Stimulated activated CD4-positive, alpha-beta T cell treated with anti-CD3 and anti-CD28 coated beads, Interleukin-1b, Interleukin-23, amount 100 ng/mL, for 48 hours (primary cell): ENCODE measurements at places on chromosomes 1 and 21.

DNA sequence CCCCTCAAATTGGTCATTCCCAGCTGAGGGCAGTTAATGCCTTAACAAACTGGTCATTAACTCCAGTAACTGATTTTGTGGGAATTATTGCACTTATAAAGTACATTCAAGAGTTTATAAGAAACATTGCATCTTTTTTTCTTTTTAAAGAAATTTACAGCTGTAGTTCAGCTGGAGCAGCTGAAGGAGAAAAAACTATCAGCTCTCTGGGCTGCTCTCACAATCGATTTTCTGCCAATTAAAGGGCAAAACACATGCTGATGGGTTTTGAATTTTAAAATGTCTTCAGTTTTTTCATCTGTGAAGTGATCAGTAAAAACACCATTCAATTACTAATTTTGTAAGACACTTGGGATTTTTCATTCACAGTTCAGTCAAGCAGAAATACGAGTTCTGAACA lies 74.7 kb downstream of the KIFAP3 start:
- DNase-seq = no peak

GRCh38 chr1:54249819-54250435 lies 50.0 kb downstream of the MRPL37 start:
- DNase-seq = no peak

DNA sequence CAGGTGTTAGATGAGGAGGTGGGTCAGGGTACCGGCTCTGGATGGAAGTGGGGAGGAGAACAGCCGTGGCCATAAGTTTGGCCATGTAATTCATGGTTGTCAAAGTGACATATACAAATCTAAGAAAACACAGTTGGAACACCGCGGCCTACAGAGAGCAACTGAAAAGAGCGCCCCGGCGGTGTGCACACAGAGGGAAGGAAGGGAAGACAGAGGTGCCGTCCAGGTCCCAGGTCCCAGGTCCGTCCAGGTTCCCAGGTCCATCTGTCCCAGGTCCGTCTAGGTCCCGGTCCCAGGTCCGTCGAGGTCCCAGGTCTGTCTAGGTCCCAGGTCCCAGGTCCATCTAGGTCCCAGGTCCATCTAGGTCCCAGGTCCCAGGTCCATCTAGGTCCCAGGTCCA lies 4.5 kb upstream of the MRPL20 start:
- no peak for DNase-seq

- no peak for DNase-seq
These were observed 28.0 kb downstream of the TMEM51 start for GRCh38 chr1:15181564-15181963.

DNA sequence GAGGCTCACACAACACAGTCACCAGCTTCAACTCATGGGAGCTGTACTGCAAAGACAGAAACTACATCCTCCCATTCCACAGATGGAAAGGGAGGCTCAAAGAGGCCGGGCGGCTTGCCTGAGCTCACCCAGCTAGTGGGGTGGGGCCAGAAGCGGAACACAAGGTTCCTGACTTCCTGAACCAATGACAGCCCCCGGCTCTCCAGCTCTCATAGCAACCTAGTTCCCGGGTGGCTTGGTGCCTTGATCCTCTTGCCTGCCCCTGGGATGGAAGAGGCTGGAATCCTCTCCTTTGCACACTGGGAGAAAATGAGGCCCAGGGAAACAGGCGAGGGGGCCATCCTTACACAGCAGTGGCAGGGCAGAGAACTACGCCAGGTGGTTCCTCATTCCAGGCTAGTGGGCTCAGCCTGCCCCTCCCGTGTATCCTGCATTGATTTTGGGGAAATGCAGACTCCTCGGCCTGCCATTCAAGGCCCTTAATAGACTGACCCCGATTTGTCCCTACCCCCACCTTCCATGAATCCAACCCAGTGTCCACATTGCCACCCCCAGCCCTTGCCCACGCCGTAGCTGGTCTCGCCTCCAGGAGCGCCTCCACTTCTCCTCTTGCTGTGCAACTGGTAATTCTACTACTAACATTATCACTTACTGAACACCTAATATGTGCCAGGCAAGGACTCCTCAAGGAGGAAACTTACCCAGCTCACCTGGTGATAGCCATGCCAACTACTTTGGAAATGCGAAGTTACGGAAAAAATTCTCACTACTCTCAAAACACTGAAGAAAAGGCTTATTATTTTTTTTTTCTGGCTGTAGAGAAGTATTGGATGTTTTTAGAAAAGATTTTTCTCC lies 5.0 kb downstream of the RAP1GAP start:
- DNase-seq = no peak

DNA sequence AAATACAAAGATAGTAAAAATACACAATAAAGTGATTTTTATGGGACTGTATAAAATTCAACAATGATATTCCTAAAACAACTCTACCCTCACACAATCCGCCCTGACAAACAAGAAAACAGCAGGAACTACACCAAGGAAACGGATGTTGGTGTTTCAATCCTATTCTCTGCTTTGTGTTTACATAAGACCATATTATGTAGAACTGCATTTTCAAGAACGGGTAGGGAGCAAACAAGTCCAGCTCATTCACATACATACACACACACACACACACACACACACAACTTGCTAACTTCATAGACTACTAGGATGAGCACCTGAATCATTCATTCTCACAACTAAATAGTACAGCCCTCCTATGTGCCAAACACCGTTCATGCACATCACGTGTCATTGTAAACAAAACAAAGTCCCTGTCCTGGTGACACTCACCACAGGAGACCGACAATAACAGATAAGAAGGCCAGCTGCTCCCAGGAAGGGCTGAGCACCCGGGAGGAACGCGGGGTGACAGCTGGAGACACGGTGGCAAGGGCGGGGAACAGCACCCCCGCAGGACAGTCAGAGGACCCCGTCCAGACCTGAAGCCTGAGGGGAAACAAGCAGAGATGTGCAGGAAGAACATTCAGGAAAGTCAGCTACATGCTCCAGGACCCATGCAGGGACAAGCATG lies 43.0 kb downstream of the NPHP4 start:
- no peak for DNase-seq

GRCh38 chr1:157442065-157442464 lies 110.2 kb downstream of the FCRL5 start:
- no peak for DNase-seq

- DNase-seq = no peak
These were observed 286.8 kb downstream of the PTPRU start for GRCh38 chr1:29523136-29523535.

GRCh38 chr1:238399558-238399957 lies 508.8 kb upstream of the ZP4 start:
- DNase-seq = no peak

GRCh38 chr1:43933386-43934100 lies at the start of gene ARTN:
ARTN (plus strand) TSS chr1:43933801; CDS start chr1:43935657, 1,856 bp downstream.
- no peak for DNase-seq

- no peak for DNase-seq
These were observed 42.9 kb downstream of the VPS13D start for GRCh38 chr1:12272770-12273169.

- DNase-seq = no peak
These were observed 102.1 kb downstream of the LMX1A start for GRCh38 chr1:165254376-165254775.

- DNase-seq = no peak
These were observed 200.9 kb downstream of the FOXD2 start for GRCh38 chr1:47638713-47639112.

DNA sequence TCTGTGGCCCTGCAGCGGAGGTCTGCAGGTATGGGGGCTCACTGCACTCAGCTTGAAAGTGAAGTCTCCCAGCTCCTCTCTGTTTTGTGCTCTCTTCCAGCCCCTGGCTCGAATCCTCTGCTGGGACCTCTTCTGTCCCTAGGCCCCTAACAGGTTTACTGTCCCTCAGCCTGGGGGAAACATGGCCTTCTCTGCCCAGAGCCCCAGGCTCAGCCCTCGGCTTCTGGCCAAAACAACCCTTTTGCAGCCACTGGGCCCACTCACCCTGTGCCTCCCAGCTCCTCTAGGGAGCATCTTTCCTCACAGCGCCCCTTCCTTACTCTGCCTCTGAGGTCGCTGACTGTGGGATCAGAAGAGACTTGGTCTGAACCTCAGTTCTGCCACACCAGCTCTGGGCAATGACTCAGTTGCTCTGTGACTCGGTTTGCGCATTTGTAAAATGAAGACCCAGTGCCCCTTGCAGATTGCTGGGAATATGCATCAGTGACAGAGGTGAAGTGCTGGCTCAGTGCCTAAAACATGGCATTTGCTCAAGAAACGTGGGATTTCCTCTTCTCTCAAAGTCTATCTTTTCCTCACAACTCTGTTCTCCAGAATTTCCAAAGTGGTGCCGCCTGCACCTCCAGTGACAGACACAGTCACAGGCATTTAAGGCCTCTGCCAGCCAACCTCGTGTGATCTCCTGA lies 26.5 kb upstream of the TENT5C start:
- no peak for DNase-seq

- DNase-seq = no peak
These were observed 28.9 kb upstream of the CLSTN1 start for GRCh38 chr1:9852410-9853248.

DNA sequence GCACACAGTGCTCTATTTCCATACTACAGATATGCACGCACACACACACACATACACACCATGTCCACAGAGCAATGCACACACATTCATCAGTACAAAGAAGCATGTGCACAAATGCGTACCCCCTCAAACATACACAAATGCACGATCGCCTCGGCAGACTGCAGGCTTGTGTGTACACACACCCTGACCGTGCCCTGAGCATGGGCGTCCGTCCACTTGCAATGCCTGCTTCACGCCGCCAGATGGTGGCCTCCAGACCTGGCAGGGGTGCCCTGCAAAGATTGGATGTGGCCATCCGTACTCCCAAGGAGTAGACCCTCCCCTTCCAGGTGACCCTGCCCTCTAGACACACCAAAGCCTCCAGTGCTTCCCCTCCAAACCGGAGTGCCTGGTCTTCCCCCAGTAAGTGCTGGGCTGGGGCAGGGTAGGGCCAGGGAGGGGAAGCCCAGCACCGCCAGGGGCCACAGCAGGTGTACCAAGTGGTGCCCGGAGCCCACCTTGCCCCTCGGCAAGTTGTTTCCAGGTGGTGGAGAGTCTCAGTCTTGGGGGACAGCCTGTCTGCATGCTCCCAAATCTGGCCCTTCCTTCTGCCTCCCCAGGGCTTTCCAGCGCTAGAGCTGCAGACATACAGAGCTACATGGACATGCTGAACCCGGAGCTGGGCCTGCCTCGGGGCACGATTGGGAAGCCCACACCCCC lies 20.6 kb downstream of the ESPN start:
- peak; percentile 41 for DNase-seq

DNA sequence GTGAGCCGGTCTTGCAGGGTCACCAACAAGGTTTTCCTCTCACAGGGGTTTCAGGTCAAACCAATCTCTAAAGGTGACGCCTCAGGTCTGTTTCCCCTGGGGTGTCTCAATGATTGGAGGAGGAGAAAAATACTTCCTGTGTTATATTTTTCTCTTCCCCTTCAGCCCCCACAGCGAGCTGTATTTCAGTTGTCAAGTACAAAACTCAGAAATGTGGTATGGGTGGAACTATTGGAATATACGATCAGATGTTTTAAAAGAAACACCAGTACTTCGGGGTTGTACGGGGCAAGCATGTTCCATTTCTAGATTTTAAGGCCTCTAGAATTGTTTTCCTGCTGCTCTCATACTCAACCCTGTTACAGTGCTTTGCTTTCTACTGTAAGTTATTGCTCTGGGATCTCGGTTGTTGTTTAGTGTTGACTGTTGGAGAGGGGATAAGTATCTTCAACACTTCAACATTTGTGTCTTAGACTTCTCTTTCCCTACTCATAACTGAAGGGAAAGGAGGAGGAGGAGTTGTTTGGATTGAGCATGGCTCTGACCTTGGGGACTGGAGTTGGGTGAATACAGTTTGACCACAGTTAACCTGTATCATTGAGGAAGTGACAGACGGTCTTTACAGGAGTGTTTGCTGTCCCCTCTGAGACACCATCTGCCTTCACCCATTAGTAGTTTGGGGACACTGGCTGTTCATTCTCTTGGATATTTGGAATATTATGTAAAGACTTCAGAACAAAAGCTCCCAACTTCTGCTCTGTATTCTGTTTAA lies 2.0 kb downstream of the MAPKAPK2 start:
- DNase-seq = no peak

- DNase-seq = no peak
These were observed 135.8 kb upstream of the FGGY start for GRCh38 chr1:59161136-59161535.

DNA sequence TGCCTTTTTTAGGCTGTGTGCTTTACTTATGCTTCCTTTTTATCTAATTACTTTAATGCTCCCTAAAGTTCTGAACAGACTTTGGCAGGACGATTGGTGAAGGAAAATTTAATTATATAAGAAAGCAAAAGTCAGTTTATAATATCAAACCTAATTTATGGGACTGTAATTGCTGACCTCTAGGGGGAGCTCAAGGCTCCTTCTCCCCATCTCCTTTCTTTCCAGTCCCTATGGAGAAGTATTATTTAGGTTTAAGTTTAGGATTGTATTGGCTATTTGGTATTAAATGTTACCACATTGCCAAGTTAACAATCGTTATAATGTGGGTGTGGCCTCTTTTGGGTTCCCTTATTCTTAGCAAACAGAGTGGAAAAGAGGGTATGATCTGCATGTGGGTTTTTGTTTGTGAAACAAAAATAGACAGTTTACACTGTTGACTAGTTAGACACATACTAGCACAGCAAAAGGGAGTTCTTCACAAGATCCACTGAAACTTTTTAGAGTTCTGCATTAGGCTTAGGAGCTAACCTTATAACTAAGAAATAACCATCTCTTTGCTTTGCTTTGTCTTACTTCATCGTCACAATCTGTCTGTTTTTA lies 48.2 kb upstream of the TNFSF4 start:
- DNase-seq = no peak

DNA sequence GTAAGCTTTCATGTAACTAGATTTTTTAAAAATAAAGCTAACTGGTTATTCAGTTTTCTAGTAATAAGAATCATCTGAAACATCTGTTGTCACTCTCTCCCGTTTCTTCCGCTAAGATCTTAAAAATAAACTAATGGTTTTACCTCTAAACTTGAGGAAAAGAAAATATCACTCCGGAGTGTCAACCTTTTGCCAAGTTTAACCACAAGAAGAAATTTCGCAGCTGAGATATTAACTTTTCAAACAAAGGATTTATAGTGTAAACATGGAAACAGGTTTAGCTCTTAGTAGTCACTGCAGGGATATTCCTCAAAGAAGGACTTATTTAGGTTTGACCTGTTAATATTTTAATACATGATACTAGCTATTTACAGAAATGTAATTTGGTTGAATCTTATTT lies 954.9 kb downstream of the ADGRL2 start:
- no peak for DNase-seq

DNA sequence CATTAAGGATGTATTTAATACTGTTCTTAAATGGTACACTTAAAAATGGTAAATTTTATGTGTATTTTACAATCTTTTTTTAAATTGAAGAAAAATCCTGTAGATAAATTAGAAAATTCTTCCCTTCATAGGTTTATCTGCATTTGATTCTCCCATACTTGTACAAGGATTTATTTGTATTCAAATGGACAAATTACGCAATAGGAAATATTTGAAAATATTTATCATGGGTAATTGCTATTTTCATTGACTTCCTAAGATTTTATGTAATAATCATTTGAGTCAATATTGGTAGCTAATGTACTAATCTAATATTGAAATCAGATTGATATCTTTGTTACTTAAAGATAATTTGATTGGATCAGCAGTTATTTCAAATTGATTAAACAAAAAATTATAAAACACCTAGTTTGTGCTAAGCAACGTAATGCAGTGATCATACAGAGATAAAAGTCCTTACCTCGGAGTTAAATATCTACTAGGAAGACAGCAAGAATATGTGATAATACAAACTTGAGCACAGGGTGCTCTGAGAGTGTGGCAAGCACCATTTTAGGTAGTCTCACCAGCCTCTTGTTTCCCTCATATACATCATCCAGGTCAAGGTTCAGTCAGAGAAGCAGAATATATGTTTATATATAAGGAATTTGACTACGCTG lies 11.3 kb upstream of the C1orf162 start:
- DNase-seq = no peak
